ENCODE measurements at places on chromosomes 16 and 17.

DNA sequence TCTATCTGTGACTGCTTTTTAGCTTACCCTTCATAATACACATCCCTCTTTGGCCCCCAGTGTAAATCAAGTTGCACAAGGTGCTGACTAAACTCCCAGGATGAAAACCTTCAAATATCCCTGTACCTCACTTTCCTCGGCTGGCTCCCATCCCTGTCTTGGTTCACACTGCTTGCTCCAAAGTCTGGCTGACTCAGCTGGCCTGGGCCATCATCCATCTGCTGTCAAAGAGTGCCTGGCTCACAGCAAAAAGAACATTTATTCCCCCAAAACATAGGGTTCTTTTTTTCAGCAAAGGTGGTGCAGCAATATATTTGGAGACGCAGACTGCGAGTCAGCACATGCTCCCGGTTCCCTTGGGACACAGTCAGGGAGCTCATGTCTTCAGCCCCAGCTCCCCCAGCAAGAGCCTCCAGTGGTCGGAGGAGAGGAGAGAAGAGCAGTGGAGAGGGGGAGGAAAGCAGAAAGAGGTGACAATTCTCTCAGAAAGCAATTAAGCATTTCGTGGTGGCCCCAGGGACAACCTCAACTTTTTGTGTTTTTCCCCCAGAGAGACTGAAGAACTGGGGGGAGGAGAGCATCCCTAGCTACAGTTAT lies 26.1 kb downstream of the GPR142 start:
- no peak for DNase-seq

DNA sequence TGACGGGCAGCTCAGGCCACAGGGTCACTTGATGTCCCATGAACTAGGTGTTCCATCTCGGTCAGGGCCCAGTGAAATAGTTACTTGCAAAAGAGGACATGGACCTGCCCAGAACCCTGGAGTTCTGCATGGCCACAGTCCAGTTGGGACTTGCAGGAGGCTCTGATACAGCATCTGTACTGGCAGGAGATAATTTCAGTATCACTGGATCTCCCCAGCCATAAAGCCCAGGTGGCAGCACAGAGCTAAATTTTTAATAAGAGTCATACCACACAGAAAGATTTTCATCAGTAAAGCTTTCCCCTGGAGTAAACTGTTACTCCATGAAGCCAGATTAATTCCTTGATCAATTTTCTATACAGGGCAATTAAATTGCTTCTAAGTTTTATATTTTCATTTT lies 18.0 kb upstream of the SLC16A5 start:
- DNase-seq: no peak

DNA sequence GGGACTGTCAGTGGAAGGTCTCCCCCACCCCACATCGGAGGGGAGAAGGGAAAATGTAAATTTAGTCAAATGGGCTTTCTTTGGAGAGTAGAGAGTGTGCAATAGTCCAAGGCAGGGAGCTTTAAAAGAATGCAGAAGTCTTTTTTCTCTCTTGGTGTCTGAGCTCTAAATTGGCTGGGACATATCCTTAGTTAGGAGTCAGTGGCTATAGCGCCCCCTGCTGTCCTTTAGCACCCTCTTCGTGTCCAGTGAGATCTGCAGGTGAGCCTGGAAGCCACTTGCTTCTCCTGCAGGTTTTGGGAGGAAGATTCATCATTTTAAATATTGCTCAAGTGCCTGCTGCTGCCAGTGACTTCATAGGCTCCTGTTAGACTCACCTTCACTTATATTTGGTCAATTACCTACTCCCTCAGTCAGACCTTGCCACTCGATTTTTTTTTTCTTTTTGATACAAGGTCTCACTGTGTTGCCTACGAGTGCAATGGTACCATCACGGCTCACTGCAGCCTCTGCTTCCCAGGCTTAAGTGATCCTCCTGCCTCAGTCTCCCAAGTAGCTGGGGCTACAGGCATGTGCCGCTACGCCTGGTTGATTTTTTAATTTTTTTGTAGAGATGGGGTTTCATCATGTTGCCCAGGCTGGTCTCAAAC lies 174.8 kb downstream of the PRKCB start:
- DNase-seq: peak; percentile 90

GRCh38 chr17:17971431-17972125 lies 622 bp downstream of the TOM1L2 start:
- peak; percentile 33 for DNase-seq

DNA sequence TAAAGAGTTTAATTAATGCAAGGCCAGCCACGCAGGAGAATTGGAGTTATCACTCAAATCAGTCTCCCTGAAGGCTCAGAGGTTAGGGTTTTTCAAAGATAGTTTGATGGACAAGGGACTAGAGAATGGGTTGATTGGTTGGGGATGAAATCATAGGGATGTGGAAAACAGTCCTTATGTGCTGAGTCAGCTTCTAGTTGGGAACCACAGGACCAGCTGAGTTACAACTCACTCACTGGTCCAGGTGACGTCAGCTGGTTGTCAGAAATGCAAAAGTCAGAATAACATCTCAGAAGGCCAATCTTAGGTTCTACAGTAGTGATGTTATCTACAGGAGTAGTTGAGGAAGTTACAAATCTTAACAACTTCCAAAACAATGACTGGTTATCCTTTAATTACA lies 47.6 kb downstream of the CPD start:
- DNase-seq: no peak

Data from eye (tissue), 1 donor.